ENCODE measurements at places on chromosomes 7 and 10.

DNA sequence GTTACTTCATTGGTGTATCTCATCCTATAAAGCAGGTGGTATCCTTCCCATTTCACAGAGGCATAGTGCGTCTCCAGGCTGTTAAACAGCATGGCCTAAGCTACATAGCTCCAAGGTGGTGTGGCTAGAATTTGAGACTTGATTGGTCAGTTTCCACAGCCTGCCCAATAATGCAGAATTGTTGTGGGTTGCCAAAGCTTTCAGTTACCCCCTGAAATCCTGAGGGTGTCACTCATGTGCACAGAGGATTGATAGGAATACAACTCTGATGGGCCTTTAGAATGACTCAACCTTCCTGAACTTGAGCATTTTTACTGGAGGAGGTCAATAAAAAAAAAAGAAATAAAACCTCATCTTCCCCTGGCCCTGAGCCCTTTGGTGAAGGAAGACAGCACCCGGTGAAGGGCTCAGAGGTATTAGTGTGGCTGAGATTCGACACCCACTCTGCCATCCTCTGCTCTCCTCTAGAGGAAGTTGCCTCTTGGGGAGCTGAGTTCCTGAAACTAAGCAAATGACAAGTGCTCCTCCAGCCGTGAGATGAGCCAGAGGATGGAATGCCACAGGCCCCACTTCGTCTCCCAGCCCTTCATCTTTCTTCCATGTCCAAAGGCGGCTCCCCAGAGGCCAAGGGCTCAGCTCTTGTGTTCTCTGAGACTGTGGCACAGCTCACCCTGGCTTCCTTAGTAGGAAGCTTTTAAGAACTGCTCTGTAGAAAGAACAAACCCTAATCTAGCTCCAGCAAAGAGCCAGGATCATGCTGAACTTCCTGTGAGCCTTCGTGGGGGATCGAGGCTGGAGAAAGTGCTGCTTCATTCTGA lies 1.0 kb downstream of the ACSL5 start:
- no peak for DNase-seq

- no peak for DNase-seq
These were observed 17.6 kb downstream of the LIMK1 start for GRCh38 chr7:74101061-74101681.

DNA sequence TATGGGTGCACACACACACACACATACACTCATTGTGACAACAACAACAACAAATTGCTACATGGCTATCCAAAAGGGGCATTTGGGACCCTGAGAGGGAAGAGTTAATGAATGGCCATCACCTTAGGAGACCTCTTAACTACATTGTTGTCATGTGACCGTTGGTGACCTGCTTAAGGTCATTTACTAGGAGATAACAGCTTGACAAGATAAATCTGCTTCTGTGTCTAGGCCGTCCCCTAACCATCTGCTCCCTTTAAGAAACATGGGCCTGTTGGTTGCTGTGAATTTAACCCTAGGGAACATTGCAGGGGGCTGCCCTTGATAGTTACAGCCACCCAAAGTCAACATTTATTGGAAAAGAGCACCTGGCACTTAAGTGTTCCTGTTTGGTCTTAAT lies 29.7 kb downstream of the C1QL3 start:
- no peak for DNase-seq

GRCh38 chr7:29345590-29345989 lies 151.0 kb downstream of the CHN2 start:
- DNase-seq, result no peak

DNA sequence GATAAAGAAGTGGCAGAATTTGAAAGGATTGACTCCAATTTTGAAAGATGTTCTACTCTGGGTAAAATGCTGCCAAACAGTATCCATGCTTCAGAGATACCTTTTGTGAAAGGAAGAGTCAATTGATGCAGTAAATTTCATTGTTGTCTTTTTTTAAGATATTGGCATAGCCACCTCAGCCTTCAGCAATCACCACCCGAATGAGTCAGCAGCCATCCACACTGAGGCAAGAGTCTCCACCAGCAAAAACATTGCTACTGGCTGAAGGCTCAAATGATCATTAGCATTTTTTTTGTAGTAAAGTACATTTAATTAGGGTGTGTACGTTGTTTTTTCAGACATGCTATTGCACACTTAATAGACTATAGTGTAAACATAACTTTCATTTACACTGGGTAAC lies 31.7 kb upstream of the CYP26C1 start:
- DNase-seq, result no peak

- DNase-seq, result no peak
These were observed 51.6 kb downstream of the TES start for GRCh38 chr7:116261904-116262303.
